ENCODE measurements at places on chromosomes 3 and 15.
A peak's percentile ranks its signal among the peaks of the same experiment; 100 is the strongest.

DNA sequence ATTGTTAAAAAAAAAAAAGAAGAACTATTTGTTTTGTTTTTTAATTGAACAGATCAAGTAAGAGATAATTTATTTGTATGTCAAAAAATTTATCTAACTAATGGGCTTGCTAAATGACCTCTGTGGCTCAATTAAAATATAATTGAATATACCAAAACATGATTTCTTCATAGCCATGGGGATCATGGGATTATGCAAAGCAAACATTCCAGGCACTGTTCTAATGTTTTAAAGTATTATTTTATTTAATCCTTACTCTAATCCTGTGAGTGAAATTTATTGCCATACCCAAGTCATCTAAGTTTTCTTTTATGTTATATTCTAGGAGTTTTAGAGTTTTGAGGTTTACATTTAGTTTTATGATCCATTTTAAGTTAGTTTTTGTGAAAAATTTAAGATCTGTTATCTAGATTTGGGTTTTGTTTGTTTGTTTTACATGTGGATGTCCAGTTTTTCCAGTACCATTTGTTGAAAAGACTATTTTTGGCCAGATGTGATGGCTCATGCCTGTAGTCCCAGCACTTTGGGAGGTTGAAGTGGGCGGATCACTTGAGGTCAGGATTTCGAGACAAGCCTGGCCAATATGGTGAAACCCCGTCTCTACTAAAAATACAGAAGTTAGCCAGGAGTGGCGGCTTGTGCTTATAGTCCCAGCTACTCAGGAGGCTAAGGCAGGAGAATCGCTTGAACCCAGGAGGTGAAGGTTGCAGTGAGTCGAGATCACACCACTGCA, 52.3 kb upstream of the CNOT10 start:
- DNase-seq = no peak

GRCh38 chr15:75109736-75110130, 86.3 kb downstream of the PPCDC start:
- DNase-seq = no peak

DNA sequence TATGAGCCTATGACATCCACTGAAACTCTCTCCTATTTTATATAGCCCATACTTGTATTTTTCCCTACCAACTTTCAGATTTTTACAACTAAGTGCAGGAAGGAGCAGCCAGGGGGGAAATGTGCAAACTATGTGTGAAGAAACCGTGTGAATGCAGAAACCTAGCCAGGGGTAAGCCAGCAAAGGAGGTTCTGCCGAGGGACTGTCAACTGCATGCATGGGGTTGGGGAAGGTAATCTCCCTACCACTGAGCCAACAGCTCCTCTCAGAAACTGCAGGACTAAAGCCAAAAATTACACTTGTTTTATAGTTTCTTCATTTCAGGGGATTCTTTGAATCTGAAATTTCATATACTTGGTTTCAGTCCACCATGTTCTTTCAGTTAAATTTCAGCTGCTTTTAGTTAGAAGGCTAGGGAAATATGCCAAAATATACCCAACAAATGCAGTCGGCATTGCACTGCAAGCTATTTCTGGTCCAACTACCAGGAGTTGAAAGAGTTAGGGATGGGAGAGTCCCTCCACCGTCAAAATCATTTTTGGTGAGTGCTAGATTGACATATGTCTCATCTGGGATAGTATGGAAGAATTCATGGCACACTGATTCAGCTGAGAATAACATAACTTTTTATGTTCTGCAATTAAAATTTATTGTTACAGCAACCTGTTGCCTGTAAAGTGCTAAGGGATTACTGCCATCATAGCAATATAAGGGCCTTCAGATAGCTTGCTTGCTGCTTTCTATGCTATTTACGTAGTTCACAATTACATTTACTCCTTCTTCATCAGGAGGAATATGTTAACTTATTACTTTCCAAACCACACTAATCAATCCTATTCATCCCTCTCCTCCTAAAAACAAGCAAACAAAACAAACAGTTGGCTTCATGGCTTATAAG, 904.2 kb downstream of the ROBO1 start:
- DNase-seq = no peak

GRCh38 chr3:36846406-36846805, 82.1 kb upstream of the DCLK3 start:
- no peak for DNase-seq

GRCh38 chr3:24145481-24145880, 200.4 kb downstream of the NR1D2 start:
- DNase-seq = no peak

DNA sequence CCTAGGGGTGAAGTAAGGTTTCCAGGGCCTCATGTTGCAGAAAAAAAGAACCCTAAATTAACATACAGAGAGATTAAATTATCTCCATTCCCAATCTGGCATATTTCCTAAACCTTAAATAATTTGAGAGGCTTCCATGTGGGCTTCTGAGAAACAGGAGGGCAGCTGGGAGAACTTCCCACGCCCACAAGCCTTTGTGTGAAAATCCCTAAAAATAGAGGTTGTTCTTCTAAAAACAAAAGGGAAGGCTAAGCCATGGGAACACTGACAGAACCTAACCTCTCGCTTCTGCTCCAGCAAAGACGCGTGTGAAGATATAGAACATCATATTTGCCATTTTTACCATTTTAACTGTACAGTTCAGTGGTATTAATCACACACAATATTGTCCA, 812 bp upstream of the SLC12A8 start:
- no peak for DNase-seq

- DNase-seq = no peak
Observed at GRCh38 chr15:98582900-98583554, 65.3 kb upstream of the IGF1R start.

DNA sequence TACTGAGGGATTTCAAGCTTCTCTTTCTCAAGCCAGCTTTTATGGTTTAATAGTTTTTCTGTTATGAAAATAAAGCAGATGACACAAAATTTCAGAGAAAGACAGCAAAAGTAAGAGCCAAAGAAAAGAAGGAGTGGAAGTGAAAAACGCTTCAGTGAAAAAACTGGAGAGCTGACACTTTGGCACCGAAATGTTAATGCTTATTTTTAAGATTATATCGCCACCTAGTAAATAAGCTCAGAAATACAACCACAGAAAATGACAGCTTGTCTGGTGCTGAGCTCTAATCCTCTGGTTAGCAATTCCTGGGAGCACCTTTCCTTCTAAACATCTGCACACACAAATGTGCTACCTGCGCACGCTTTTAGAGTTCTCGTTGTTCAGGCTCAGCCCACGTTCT, 101.6 kb downstream of the ZPLD1 start:
- no peak for DNase-seq

DNA sequence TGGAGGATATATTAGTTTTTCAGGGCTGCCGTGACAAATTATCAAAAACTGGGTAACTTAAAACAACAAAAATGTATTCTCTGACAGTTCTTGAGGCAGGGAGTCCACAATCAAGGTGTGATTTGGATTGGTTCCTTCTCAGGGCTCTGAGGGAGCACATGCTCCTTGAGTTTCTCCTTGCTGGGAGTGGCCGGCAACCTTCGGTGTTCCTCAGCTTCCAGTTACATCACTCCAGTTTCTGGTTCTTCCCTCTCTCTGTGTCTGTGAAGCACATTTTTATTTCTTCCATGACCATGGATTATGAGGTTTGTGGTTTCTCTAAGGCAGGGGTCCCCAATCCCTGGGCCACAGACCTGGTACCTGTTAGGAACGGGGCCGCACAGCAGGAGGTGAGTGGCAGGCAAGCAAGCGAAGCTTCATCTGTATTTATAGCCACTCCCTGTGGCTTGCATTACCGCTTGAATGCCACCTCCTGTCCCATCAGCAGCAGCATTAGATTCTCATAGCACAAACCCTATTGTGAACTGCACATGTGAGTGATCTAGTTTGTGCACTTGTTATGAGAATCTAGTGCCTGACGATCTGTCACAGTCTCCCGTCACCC, 24.3 kb downstream of the LRRC28 start:
- no peak for DNase-seq

GRCh38 chr3:194098081-194098842, 37.7 kb upstream of the HES1 start:
- DNase-seq = no peak

- no peak for DNase-seq
Observed at GRCh38 chr15:78321786-78322185, 18.4 kb upstream of the CRABP1 start.

- no peak for DNase-seq
Observed at GRCh38 chr15:51281368-51281967, 56.9 kb downstream of the CYP19A1 start.

GRCh38 chr3:112333002-112333380, at the start of gene CD200:
Gene CD200, plus strand, starts transcription at chr3:112333156. Its CDS starts 57 bp downstream, at chr3:112333213.
- DNase-seq = peak; percentile 60

DNA sequence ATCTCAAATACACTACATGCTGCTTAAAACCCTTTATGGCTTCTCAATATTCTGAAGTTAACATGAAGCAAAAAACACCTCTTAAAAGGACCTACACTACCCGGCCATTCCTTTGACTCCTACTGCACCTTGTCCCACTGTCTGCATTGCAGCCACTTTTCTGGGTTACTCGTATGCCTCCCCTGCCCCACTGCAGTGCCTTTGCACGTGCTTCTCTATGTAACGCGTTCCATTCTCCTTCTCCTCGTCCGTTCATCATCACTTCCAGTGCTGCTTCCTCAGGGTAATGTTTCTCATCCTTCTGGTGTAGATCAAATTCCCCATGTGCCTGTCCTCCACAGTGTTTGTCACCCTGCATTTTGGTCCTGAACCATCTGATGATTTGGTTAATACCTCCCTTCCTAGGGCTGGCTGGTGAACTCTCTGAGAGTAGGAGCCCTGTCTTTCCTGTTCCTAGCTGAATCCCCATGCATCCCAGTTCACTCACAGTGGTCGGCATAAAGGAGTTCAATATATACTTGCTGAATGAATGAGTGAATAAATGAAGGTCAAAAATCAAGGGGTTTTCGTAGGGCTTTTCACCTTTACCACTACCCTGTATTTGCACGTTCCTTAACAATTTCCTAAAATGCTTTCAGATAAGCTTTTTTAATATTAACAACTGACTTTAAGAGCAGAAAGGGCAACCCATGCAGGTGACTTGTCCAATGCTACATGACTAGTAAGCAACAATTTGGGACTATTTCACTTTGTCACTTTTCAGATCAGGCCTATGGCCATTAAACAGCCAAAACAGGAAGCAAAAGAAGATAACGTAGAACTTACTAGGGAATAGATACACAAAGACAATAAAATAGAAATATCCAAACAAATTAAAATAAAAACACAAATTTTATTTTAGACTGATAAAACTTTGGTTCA, 2.4 kb upstream of the STT3B start:
- DNase-seq = no peak

GRCh38 chr3:65026151-65026550, 338.4 kb upstream of the ADAMTS9 start:
- DNase-seq = no peak

- DNase-seq = no peak
Observed at GRCh38 chr3:193974191-193974652, 161.7 kb upstream of the HES1 start.

DNA sequence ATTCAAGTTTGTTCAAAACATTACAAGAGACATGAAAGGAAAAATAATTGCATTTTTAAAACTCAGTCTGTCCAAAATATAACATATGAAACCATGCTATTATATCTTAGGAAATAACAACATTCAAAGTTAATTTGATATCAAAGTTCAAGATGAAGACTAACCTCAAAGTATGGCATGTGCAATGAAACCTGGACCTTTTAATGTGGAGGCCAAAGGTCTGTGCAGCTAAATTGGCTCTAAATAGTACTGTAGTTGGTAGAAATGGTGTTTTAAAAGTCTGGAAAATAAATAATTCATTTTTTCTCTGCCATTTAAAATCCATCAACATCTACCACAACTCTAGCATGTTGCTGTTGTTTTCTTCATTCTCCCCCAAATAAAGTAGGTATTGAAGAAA, 8.7 kb downstream of the GRAMD1C start:
- no peak for DNase-seq

DNA sequence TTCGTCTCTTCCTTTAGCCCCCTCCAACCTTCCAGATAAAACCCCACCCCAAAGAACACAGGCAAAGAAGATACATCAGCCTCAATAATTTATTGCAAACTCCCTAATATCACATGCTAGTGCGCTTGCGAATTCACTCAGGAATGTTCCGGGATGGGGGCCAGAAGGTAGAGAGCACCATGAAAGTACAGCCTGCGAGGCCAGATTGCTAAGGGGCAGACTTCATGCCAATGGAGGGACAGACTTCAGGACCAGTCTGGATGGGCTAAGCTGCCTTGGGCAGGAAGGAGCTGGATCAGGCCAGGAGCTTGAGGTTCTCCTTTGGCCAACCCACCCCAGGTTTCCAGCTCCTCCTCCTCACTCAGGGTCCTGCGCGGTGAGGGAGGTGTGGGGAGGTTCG, 13.4 kb downstream of the CIDEC start:
- DNase-seq = no peak

DNA sequence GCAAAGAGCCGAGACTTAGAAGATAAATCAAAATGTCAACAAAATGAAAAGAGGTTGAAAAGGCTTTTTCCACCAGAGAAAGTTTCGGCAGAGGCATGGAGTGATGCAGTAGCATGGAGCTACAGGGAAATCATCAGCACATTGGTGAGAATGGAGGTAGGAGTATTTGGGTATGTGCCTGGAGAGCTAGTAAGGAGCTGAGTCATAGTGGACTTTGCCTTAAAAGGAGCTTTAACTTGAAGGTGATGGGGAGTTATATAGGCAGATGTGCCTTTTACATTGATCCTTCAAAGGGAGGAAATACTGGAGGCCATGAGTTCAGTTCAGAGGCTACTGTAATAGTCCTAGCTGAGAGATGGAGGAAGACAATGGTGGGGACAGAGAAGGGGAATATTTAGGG, 44.3 kb downstream of the IL5RA start:
- DNase-seq = no peak

GRCh38 chr3:58066842-58067241, 58.6 kb downstream of the FLNB start:
- DNase-seq = no peak

GRCh38 chr3:158991146-158991705, 189.4 kb downstream of the MFSD1 start:
- no peak for DNase-seq

DNA sequence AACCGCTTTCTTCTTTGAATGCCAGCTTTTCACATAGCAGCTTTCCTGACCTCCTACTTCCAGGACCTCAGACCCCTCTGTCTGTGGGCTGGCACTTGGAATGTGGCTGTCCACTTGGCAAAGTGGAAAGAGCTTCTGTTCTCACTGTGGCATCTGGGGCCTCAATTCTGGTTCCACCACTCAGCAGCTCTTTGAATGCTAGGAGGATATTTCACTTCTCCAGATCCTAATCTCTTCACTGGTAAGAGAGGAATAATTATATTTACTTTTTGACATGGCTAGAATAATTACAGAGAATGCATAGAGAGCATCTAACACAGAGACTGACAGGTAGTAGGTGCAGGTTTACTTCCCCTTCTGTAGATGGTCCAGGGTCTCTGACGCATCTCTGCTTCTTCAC, 405.9 kb downstream of the LPP start:
- DNase-seq = no peak

- DNase-seq = no peak
Observed at GRCh38 chr3:184345317-184346144, 8.1 kb downstream of the FAM131A start.

- DNase-seq = no peak
Observed at GRCh38 chr3:192597506-192597905, 129.8 kb downstream of the FGF12 start.

Measured in activated CD4-positive, alpha-beta T cell treated with anti-CD3 and anti-CD28 coated beads for 4 hours (primary cell).